Activated naive CD8-positive, alpha-beta T cell treated with anti-CD3 and anti-CD28 coated beads, Interleukin-2, amount 50 U/mL, for 24 hours (primary cell): ENCODE measurements at places on chromosomes 4 and X.

DNA sequence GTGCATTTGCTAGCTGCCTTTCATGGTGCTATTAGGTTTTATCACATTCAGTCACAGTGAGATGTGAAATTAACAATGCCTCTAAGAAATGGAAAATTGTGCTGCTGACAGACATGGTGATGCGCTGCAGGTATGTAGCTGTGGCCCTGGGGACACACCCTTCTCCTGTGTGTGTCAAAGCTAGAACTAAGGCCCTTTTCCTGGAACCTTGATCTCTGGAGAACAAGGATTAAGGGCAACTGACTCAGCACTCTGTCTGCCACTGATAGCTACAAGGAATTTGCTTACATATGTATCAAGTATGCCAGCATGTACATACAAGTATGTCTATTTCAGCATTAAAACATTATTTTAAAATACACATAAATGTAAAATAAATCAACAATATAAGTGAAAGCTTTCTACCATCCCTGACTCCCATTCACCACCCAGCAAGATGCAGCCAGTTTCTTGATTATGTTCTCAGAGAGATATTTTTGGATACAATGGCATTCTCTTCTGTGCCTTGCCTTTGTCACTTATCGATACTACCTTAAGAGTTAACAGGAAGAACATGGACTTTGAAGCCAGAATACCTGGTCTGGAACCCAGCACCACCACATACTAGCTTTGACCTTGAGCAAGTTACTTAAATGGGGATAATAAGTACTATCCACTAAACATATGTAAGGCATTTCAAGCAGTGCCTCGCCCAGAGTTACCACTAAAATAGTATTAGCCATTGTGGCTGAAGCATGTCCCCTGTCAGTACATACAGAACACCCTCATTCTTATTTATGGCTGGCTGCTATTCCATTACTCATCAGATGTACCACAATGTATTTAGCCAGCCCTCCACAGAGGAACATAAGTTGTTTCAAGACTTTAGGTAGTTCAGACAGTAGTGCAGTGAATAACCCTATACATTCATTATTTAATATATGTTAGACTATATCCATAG, 68.5 kb downstream of the NPNT start:
- no peaks in the 10 kb centered on the region for H3K27me3 ChIP-seq
- DNase-seq = no peak
- no peaks in the 10 kb centered on the region for H3K36me3 ChIP-seq
- H3K4me3 ChIP-seq = no peak overlapping the region

GRCh38 chr4:106803083-106803482, 233.0 kb downstream of the DKK2 start:
- DNase-seq = no peak
- no peaks in the 10 kb centered on the region for H3K36me3 ChIP-seq
- no peaks in the 10 kb centered on the region for H3K4me1 ChIP-seq
- H3K4me3 ChIP-seq = no peak overlapping the region

DNA sequence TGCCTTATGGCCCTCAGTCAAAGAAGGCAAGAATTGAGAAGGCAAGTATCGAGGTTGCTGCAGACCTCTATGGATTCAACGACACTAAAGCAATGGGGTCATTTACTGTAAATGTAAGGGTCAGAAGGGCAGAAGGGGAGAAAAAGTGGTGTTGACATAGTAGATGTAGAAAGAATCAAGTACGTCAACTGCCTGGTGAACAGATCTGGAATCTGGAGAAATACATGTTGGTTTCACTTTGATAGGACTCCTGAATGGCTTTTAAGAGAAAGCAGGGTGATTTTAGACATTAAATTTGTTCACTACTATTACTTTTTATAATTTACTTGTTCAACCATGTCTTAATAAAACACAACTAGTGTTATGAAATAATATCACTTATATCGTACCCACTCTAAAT, 81.3 kb upstream of the FSTL5 start:
- DNase-seq = no peak
- H3K36me3 ChIP-seq = no peaks in the 10 kb centered on the region
- H3K4me1 ChIP-seq = no peaks in the 10 kb centered on the region
- no peak overlapping the region for H3K4me3 ChIP-seq
- no peak overlapping the region for H3K27ac ChIP-seq
- no peaks in the 10 kb centered on the region for H3K27me3 ChIP-seq

DNA sequence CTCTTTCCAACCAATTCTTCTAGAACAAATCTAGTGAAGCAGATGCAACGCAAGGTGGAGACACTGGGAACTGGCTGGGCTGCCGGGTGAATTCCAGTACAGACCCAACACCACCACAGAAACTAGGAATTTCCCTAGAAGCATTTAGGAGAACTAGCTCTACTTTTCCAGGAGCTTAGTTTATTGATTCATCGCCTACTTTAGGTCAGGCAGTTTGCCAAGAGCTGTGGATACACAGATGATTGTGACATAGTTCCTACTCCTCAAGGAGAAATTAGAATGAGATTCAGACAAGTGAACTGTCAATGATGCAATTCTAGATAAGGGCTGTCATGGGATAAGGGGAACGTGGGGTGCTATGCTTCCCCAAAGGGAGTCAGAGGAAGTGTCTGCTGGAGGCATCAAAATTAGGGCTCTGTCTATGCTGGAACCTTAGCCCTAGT, 350.0 kb downstream of the CAMK2D start:
- peaks cover 17% of the 10 kb centered on the region for H3K27me3 ChIP-seq
- H3K27ac ChIP-seq = no peak overlapping the region
- H3K36me3 ChIP-seq = no peaks in the 10 kb centered on the region
- H3K4me3 ChIP-seq = no peak overlapping the region
- H3K4me1 ChIP-seq = peaks cover 5% of the 10 kb centered on the region

GRCh38 chrX:135974279-135974856, 580 bp upstream of the MMGT1 start:
- H3K27ac ChIP-seq = no peak overlapping the region
- H3K4me1 ChIP-seq = peaks cover 25% of the 10 kb centered on the region
- H3K4me3 ChIP-seq = peak overlapping the region; percentile 72
- no peaks in the 10 kb centered on the region for H3K27me3 ChIP-seq

DNA sequence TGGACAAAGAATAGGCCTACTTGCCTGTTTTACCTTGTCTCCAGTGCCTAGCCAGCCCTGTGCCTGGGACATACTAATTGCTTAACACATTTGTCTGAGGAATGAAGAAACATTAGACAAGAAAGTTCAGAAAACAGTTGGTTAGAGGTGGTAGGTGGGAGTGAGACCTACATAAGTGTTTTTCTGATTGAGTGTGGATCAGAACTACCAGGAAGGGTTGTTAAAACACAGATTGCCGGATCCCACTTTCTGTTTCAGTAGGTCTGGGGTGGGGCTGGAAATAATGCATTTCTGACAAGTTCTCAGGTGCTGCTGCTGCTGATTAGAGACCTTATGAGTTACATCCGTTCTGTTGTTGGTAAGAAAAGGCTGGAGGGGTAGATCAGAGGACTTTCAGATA, 5.7 kb upstream of the JADE1 start:
- no peak for DNase-seq
- H3K27ac ChIP-seq = no peak overlapping the region
- no peaks in the 10 kb centered on the region for H3K36me3 ChIP-seq
- peaks cover 7% of the 10 kb centered on the region for H3K4me1 ChIP-seq
- no peaks in the 10 kb centered on the region for H3K27me3 ChIP-seq

- no peak overlapping the region for H3K27ac ChIP-seq
- H3K36me3 ChIP-seq = no peaks in the 10 kb centered on the region
- H3K27me3 ChIP-seq = no peaks in the 10 kb centered on the region
- DNase-seq = no peak
- H3K4me1 ChIP-seq = no peaks in the 10 kb centered on the region
Measured at GRCh38 chr4:27350161-27350560, 489.5 kb downstream of the STIM2 start.

GRCh38 chr4:78763251-78763650, 12.9 kb upstream of the BMP2K start:
- no peak overlapping the region for H3K4me3 ChIP-seq
- no peak for DNase-seq
- no peaks in the 10 kb centered on the region for H3K36me3 ChIP-seq
- H3K27me3 ChIP-seq = no peaks in the 10 kb centered on the region

DNA sequence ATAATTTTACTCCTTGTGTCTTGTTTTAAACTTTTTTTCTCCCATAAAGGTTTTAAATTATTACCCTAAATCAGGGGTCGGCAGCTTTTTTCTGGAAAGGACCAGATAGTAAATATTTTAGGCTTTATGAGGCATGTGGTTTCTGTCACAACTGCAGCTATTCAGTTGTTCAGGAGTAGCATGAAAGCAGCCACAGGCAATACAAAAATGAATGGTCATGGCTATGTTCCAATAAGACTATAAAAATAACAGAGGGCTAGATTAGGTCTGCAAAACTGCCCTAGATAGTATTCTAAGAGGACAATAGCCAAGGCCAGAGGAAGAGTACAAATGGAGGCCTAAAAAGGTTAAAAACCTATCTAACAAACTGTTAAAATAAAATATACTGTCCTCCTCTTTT, 24.6 kb downstream of the HERC5 start:
- H3K27me3 ChIP-seq = no peaks in the 10 kb centered on the region
- no peaks in the 10 kb centered on the region for H3K4me1 ChIP-seq
- H3K36me3 ChIP-seq = peaks cover 6% of the 10 kb centered on the region
- DNase-seq = no peak
- no peak overlapping the region for H3K4me3 ChIP-seq

- no peak overlapping the region for H3K27ac ChIP-seq
- H3K36me3 ChIP-seq = no peaks in the 10 kb centered on the region
- no peaks in the 10 kb centered on the region for H3K27me3 ChIP-seq
Measured at GRCh38 chr4:159079074-159079473, 23.8 kb upstream of the RAPGEF2 start.

DNA sequence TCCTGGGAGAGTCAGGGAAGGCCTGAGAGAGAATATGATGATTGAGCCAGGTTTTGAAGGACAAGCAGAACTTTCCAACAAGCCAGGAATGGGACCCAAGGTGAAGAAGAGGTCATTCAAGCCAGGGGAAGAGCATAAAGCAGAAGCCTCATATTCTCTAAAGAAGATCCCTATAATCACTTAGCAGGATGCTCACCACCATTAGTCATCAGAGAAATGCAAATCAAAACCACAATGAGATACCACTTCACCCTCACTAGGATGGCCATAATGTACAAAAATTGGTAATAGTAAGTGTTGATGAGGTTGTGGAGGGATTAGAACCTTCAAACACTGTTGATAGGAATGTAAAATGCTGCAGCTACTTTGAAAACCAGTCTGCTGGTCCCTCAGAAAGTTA, 20.5 kb upstream of the SUPT20HL1 start:
- DNase-seq = no peak
- H3K27ac ChIP-seq = no peak overlapping the region
- peaks cover 26% of the 10 kb centered on the region for H3K4me1 ChIP-seq
- H3K4me3 ChIP-seq = no peak overlapping the region

GRCh38 chr4:54660591-54660990, 2.8 kb downstream of the KIT start:
- peaks cover 64% of the 10 kb centered on the region for H3K27me3 ChIP-seq
- H3K4me3 ChIP-seq = no peak overlapping the region
- H3K27ac ChIP-seq = no peak overlapping the region
- peaks cover 12% of the 10 kb centered on the region for H3K4me1 ChIP-seq

- H3K27ac ChIP-seq = no peak overlapping the region
- no peaks in the 10 kb centered on the region for H3K4me1 ChIP-seq
- H3K27me3 ChIP-seq = no peaks in the 10 kb centered on the region
- H3K4me3 ChIP-seq = no peak overlapping the region
Measured at GRCh38 chrX:32155044-32155638, 1056.2 kb downstream of the DMD start.

- no peaks in the 10 kb centered on the region for H3K27me3 ChIP-seq
- peaks cover 5% of the 10 kb centered on the region for H3K4me1 ChIP-seq
- no peaks in the 10 kb centered on the region for H3K36me3 ChIP-seq
- DNase-seq = no peak
Measured at GRCh38 chrX:49067285-49068120, 6.3 kb downstream of the PRAF2 start.

DNA sequence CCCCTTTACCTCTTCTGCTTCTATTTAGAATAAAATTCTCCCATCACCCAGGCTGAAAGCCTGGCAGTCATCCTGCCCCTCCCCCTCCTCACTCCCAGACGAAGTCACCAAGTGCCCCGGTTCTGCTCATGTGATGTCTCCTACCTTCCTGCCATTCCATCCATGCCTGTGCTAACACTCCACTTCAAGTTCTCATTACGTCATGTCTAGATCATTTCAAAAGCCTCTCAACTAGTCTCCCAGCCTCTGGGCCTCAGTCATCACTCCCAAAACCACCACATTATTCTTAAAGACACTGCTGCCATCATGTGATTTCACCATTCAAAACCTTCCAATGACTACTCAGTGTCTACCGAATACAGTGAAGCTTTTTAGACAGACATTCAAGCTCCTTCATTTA, 17.2 kb upstream of the HOPX start:
- no peaks in the 10 kb centered on the region for H3K36me3 ChIP-seq
- no peak overlapping the region for H3K27ac ChIP-seq
